ENCODE measurements at places on chromosomes 7 and 10. TPM values are rescaled to one million over a fixed set of nuclear protein-coding genes. Genes with fewer than 3 reads are reported as not detected.
A peak's percentile ranks its signal among the peaks of the same experiment; 100 is the strongest.

DNA sequence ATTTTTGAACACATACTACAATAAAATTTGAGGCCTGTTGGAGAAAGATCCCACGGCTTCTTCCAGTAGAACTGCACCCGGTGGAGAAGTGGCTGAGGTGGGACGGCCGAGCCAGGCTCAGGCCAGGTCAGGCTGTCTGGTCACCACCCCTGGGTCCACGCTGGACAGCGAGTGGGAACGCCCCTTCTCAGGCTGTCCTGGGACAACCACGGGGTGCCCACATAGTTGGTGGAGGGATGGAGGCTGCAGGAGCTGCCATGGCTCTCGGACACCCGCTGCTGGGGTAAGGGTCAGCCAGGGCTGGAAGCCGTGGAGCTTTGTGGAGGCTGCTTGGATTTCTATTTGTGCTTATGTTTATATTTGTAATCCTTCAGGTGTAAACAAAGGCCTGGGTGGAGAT lies 206.5 kb downstream of the DNAJB6 start:
- no peaks in the 10 kb centered on the region for H3K4me1 ChIP-seq
- H3K27ac ChIP-seq: no peak overlapping the region
- H3K36me3 ChIP-seq: no peaks in the 10 kb centered on the region
- H3K27me3 ChIP-seq: no peaks in the 10 kb centered on the region
- no peak for DNase-seq

Gene ADD3
- 124 TPM for total RNA-seq

DNA sequence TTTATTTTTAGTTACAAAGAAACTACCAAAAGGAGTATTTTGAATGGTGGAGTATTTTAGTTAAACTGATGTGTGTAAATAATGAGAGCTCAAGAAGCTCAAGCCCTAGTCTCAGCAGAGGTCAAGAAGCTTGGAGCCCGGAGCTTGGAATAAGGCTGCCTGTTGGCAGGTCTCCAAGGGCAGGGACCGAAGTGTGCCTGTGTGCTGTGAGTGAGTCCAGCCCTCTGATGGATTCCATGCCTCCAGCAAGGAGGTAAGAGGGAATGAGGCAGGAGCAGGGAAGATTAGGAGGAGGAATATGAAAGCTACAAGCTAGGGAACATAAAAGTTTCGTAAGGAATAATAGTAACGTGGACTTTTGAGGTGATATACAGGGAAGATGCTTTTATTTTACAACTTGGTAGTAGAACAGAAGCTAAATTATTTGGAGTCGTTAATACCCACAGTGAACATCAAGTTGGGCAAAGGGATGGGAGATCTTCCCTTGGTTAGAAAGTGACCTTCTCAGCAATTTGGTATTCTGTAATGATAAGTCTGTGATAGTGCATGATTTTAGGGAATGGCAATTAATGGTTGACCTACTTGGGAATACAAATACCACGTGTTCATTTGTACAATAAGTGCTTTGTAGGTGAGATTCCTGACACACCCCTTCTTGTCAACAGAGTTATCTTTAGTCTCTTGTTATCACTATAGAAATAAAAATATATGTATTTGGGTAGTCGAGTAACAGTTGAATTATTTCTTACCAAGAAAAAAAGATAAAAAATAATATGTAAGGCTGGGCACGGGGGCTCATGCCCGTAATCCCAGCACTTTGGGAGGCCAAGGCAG lies 4.6 kb downstream of the SEC23IP start:
- H3K36me3 ChIP-seq: peaks cover 29% of the 10 kb centered on the region
- peaks cover 47% of the 10 kb centered on the region for H3K4me1 ChIP-seq
- no peak overlapping the region for H3K4me3 ChIP-seq
- no peaks in the 10 kb centered on the region for H3K27me3 ChIP-seq
- H3K27ac ChIP-seq: no peak overlapping the region
- DNase-seq: no peak

Gene PRDX3
- 166 TPM for total RNA-seq

DNA sequence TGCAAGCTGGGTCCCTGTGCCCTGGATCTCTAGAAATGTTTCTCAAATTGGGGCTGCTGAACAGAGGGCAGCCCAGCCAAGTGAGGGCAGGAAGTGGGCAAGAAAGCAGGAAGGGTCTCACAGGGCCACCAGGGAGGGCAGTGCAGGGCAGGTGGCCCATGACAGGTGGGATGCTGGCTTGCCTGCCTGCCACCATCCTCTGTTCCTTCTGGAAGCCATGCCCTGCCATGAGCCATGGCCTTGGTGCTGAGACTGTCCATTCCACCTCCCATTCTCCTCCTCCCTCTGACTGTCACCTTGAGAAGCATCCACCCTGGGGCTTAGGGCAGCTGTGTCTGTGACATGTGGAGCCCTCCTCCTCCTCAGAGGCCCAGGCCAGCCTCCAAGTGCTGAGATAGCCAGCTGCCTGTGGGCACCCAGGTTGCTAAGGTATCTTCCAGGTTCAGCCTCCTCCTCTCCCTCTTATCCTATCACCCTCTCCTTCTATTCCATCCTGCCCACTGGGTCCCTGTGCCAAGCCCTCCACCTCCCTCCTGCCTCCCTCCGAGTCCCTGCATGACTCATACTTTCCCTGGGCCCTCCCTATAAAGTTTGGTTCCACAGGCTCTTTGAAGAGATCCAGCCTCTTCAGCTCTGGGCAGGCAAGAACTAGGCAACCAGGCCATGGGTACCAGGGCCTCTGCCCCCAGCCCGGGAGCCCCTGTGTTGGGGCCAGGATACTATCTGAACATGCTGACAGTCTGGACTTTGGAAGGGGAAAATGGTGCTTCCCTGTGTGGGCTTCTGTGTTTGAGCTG lies 1.3 kb downstream of the VSIR start:
- H3K4me1 ChIP-seq: peaks cover 83% of the 10 kb centered on the region
- H3K36me3 ChIP-seq: peaks cover 17% of the 10 kb centered on the region
- peak overlapping the region; percentile 90 for H3K27ac ChIP-seq
- peak overlapping the region; percentile 84 for H3K4me3 ChIP-seq
- no peak for DNase-seq

DNA sequence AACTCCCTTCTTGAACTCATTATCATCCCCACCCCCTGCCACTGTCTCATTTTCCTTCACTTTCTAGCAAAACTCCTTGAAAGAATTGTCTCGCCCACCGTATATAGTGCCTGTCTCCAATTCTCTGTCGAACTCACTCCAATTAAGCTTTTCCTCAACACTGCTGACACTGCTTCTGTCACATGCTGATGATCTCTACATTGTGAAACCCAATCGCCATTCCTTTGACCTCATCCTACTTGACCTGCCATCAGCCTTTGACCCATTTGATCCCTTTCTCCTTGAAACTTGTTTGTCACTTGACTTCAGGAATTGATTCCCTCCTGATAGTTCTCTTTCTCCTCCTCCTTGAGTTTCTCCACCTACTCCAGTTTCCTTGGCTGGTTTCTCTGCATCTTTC lies 54.8 kb downstream of the CCDC71L start:
- no peak overlapping the region for H3K4me3 ChIP-seq
- no peaks in the 10 kb centered on the region for H3K36me3 ChIP-seq
- no peak overlapping the region for H3K27ac ChIP-seq
- DNase-seq: no peak
- peaks cover 8% of the 10 kb centered on the region for H3K4me1 ChIP-seq

Gene MMD2
- not detected for total RNA-seq

DNA sequence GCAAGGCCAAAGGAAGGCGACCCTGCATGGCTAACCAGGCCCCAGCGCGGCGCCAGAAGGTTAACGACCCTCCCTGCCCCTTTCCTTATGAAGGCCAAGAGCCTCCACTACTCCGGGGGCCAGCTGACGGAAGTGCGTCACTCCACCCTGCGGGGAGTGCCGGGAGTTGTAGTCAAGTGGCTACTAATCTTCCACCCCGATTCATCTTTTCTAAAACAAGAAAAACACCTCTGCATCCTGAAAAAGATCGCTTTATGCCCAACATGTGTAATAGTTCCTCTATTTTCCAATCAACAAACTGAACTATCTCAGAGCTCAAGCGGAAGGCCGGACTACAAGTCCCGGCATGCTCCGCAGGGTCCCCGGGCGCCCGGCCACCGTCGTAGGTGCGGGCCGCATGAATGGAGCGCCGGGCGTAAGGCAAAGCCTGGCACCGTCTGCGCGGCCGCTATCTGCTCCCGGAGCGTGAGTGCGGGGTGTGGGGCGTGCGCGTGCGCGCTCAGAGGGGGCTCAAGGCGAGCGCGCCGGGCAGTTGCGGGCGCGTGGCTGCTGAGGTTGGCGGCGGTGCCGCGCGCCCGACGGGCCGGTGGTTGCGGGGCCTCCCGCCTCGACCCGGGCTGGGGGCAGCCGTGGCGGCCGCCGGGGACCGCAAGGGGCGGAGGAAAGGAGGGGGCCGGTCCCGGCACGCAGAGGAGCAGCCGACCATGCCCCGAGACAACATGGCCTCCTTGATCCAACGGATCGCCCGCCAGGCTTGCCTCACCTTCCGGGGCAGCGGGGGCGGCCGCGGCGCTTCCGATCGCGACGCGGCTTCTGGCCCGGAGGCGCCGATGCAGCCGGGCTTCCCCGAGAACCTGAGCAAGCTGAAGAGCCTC lies at the start of gene ADO:
ADO (plus strand) TSS at position 365 of the 875 bp plus-strand sequence; CDS start at position 705, 340 bp downstream.
- peaks cover 35% of the 10 kb centered on the region for H3K4me1 ChIP-seq
- H3K4me3 ChIP-seq: peak within 1 kb of the TSS; percentile 93
- DNase-seq: peak; percentile 85
- H3K27ac ChIP-seq: peak within 1 kb of the TSS; percentile 100

DNA sequence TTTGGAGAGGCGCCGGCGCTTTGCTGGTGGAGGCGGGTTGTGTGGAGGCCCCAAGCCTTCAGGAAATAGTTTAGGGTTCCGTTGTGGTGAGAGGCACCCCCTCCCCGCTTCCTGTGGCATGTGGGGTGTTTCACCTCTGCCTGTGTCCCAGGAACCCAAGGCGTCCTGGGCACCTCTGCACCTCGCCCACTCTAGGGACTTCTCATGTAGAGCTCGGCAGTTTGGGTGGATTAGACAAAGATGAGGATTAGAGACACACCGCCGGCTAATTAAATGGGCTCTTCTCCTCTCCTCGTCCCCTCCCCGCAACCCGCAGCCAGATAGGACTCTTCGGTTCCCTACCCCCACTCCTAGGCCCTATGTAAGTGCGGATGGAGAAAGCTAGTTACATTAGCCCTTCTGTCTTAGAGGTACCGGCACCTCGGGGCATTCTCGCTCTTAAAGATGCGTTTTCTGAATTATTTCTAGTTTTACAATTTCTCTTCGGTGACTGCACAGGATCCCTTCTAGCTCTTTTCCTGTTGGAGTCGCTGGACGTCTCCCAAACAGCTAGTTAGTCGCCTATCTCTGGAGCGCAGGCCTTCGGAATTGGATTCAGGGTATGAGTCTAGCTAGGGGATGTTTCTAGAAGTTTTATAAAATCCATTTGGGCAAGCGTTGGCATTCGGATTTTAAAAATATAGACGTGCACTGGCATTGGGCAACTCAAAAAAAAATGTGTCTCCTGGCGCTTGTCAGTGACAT lies 7.8 kb downstream of the PTF1A start:
- H3K27me3 ChIP-seq: peaks cover 91% of the 10 kb centered on the region
- H3K4me3 ChIP-seq: no peak overlapping the region
- no peak for DNase-seq
- H3K36me3 ChIP-seq: no peaks in the 10 kb centered on the region
- no peaks in the 10 kb centered on the region for H3K4me1 ChIP-seq

- DNase-seq: no peak
- no peaks in the 10 kb centered on the region for H3K4me1 ChIP-seq
- no peak overlapping the region for H3K4me3 ChIP-seq
- H3K27me3 ChIP-seq: no peaks in the 10 kb centered on the region
These were observed 67.0 kb downstream of the FGFR2 start for GRCh38 chr10:121531076-121531829.

GRCh38 chr7:93196336-93196735 lies 29.9 kb downstream of the HEPACAM2 start:
- H3K4me3 ChIP-seq: no peak overlapping the region
- DNase-seq: no peak
- no peak overlapping the region for H3K27ac ChIP-seq
- peaks cover 56% of the 10 kb centered on the region for H3K27me3 ChIP-seq

DNA sequence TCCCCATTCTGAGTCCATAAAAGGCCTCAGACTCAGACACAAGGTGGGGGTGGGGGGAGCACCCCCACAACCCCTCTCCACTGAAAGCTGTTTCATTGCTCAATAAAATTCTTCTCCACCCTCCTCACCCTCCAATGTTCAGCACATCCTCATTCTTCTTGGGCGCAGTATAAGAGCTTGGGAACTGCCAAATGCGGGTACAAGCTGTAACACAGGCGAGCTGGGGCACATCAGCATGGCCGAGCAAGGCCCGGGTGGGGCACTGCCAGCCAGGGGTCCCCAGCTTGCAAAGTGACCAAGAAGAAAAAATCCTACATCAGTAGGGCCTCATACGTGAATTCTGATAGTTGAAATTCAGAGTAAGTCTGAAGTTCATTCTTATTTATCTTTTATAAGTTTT lies 50.1 kb downstream of the CACUL1 start:
- no peaks in the 10 kb centered on the region for H3K27me3 ChIP-seq
- H3K27ac ChIP-seq: no peak overlapping the region
- no peak for DNase-seq
- no peak overlapping the region for H3K4me3 ChIP-seq

Data from activated CD8-positive, alpha-beta memory T cell treated with anti-CD3 and anti-CD28 coated beads, Interleukin-2, amount 10 ng/mL, durations not matched to agents 7 days and 5 days (primary cell).